ENCODE measurements at places on chromosomes 3 and 15. TPM values are rescaled to one million over a fixed set of nuclear protein-coding genes. Genes with fewer than 3 reads are reported as not detected.

DNA sequence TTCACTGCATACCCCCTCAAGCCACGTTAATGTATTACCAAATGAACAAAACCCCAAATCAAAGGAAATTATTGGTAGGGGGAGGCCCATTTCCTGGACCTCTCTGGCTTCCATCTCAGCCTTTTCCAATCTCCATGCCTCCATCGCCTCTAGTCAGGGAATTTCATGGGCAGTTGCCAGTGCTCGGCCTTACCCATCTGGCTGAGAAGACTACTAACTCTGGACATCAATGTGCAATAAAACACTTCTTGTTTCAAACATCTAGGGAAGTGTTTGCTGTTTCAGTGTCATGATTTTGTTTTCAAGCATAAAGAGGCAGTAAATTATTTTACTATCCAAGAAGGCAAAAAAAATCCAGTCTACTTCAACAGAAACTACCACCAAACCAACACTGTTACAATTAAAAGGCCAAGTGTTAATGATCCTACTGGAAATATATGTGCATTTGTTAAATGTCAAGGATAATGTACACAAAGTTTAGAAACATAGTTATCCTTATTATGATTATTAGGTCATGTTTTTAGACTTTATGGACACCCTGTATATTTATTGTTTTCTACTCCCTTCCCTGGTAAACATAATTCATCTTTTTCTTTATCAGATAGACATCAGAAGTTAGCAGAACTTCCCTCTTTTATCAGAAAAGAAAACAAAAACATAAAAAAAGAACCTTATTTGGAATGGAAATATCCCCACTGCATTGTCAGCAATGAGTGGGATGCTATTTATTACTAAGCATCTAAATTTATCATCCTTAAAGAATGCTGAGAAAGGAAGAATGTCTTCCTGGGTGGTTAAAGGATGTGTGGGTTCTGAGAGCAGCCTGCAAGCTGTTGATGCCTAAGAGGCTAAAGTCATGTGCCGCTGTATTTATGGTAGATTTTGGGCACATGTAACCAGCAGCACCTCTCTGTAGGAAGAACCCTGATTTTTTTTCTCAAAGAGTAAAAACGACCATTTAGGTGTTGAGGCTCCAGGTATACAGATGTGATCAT is 15.2 kb downstream of the LDHAL6B start:
- H3K4me1 ChIP-seq = no peaks in the 10 kb centered on the region
- no peak overlapping the region for H3K27ac ChIP-seq
- H3K4me3 ChIP-seq = no peak overlapping the region
- no peak for DNase-seq

DNA sequence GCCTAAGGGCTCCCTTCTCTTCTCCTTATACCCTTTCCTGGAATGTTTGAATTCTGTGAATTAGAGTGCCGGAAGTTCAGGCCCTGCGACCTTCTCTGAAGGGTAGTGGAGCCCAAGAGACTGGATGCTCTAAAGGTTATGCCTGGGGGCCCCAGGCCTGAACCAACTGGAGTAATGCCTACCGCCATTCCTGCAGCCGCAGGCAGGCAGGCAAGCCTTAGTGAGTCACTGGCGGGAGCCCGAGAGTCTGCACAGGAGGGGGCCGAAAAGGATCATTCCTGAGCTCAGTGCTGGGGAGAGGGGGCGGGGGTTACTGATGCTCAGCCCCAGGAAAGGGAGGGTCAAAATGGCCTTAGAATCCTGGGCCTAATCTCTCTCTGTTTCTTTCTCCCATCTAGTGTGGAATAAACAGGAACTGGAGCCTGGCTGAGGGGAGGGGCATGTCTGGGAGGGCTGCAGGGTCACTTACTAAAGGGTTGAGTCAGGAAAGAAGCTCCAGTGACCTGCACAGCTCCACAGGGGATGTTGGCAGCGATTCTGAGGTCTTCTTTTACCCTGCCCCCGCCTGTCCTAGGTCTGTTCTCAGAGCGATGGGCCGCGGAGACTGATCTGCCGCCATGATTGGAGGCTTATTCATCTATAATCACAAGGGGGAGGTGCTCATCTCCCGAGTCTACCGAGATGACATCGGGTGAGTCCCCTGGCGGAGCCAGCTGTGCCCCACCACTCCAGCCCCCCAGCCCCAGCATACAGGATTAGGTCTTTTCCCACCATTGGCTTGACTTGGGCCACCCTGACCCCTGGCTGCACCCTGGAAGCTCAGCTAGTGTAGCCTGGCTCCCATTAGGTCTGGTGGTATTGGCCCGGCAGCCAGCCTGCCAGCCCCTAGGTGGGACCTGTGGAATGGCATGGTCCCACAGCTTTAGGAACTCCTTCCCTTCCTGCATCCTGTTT is 2.0 kb downstream of the AP2M1 start:
- no peak for DNase-seq
- no peaks in the 10 kb centered on the region for H3K27me3 ChIP-seq
- peak overlapping the region; percentile 88 for H3K27ac ChIP-seq

The SAXO2 gene
- total RNA-seq = 1.6 TPM

The COL6A5 gene
- total RNA-seq = not detected

The SPINK8 gene
- total RNA-seq = not detected

The CCR4 gene
- 113 TPM for total RNA-seq
